Activated gamma-delta T cell treated with anti-CD3 and anti-CD28 coated beads, Interleukin-2, amount 50 U/mL, for 16 hours (primary cell): ENCODE measurements at places on chromosomes 12 and 14.

GRCh38 chr12:5723711-5724252 lies 221.3 kb downstream of the ANO2 start:
- no peak for DNase-seq

GRCh38 chr12:76268267-76268666 lies 79.9 kb downstream of the BBS10 start:
- DNase-seq = no peak

- no peak for DNase-seq
Observed at GRCh38 chr14:93834699-93835371, 46.5 kb upstream of the PRIMA1 start.

GRCh38 chr12:115075552-115076170 lies 391.7 kb upstream of the TBX3 start:
- no peak for DNase-seq

GRCh38 chr14:77023001-77023996 lies 5.2 kb downstream of the IRF2BPL start:
- DNase-seq = no peak

- DNase-seq = no peak
Observed at GRCh38 chr12:56104815-56105608, 653 bp downstream of the PA2G4 start.

DNA sequence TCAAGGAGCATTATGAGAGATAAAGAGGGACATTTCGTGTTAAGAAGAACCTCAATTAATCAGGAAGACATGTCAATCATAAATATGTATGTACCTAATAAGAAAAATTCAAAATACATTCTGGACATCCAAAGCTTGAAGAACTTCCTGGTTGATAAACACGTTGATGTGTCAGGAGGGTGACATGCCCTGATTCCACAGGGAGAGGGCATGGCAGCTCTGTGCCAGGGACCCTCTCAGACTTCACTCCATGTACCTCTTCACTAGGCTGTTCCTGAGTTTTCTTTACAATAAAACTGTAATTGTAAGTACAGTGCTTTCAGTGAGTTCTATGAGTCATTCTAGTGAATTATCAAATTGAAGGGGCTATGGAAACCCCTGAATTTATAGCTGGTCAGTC lies 163.5 kb downstream of the CFAP54 start:
- no peak for DNase-seq

GRCh38 chr12:128784030-128784760 lies 39.6 kb downstream of the SLC15A4 start:
- DNase-seq = no peak

- no peak for DNase-seq
Observed at GRCh38 chr14:81980601-81981306, 447.1 kb upstream of the SEL1L start.

- DNase-seq = no peak
Observed at GRCh38 chr12:75212072-75212471, 2.4 kb upstream of the KCNC2 start.
